ENCODE measurements at places on chromosomes 6 and 20. TPM values are rescaled to one million over a fixed set of nuclear protein-coding genes. Genes with fewer than 3 reads are reported as not detected.

The RUNX2 gene
- total RNA-seq: 60.8 TPM

The RING1 gene
- 46.1 TPM for total RNA-seq

The MOG gene
- total RNA-seq: not detected

The MCCD1 gene
- total RNA-seq: not detected

DNA sequence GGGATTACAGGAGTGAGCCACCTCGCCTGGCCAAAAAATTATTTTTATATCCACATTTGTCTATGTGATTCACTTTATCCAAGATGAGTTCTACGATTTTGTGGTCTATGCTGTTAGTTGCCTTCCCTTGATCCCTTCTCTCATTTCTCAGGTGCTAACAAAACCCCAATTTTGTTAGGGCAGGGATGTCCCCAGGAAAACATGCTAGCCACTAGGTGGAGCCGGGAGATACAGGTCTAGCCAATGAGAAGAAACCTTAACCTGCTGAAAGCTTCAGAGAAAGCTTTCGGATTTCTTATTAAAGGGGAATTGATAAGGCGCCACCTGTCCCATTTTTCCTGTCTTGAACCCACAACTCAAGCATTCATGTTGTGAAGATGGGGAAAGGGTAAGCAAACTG is 167.4 kb upstream of the OLIG3 start:
- H3K27ac ChIP-seq: no peak overlapping the region
- no peak overlapping the region for H3K4me3 ChIP-seq
- H3K36me3 ChIP-seq: peaks cover under 1% of the 10 kb centered on the region
- peaks cover 2% of the 10 kb centered on the region for H3K27me3 ChIP-seq
- no peak for DNase-seq

DNA sequence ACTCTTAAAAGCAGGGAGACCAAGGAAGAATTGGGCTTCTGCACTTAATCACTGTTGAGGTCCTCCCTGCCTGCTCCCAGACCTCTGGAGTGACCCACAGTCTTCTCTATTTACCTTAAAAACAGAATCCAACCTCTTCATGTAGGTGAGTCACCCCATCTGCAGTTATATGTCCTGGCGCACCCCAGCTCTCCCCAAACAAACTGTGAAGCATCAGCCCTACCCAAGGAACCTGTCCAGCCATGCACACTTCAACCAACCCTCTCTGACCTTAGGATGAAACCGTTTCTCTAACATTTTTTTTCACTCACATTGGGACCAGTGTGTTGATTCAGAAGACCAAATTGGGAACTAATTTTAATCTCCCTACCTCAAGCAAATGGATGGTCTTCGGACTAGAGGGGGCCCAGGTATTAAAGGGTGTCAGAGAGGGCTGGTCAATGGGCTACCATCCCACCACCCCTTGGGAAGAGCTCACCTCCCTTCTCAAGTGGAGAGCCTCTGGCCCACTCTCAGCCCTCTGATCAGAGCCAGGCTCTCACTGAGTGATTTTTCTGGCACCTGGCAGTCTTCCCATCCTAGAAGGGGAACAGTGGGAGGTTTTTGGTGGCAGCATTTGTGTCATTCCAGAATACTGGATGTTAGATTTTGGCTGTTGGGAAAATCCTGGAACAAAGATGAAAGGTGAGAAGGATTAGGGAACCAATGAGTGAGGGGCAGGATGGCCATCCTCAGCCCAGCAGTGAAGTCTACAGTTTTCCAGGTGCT is 203.6 kb downstream of the LRFN2 start:
- H3K27me3 ChIP-seq: no peaks in the 10 kb centered on the region
- no peak overlapping the region for H3K4me3 ChIP-seq
- H3K36me3 ChIP-seq: no peaks in the 10 kb centered on the region
- peaks cover 32% of the 10 kb centered on the region for H3K4me1 ChIP-seq
- peak; percentile 2 for DNase-seq
- H3K27ac ChIP-seq: no peak overlapping the region

DNA sequence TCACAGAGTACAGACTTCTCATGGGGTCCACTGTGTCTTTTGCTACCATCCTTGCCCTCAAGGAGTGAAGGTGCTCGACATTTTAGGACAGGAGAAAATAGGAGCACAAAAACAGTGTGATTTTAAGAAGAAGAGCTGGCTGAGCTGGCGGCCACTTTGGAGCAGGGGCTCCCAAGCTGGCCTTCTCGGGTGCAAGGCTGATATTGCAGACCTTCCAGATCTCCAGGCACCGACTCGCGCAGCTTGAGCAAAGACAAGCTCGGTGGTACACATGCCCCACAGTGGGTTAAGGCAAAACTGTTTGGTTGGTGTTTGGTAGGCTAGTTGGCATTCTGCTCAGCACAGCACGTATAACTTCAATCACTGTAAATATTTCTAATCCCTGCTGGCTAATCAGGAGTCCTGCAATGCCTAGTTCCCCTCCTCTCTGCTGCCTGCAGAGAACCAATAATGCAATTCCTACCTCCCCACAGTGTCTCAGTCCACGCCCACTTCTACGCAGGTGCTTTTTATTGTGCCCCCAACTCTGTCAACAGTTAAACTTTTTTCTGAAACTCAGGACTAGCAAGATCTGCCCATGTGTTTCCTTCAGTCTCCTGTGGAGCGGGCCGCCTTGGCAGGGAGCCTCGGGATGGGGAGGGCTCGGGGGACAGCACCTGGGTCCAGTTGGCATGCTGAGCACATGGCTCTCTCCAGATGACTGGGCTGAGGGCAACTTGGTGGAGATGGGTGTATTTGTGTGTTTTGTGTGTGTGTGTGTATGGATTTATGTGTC is 12.7 kb upstream of the SMOC2 start:
- no peak overlapping the region for H3K27ac ChIP-seq
- H3K4me3 ChIP-seq: no peak overlapping the region
- no peaks in the 10 kb centered on the region for H3K27me3 ChIP-seq
- DNase-seq: no peak
- H3K4me1 ChIP-seq: no peaks in the 10 kb centered on the region

DNA sequence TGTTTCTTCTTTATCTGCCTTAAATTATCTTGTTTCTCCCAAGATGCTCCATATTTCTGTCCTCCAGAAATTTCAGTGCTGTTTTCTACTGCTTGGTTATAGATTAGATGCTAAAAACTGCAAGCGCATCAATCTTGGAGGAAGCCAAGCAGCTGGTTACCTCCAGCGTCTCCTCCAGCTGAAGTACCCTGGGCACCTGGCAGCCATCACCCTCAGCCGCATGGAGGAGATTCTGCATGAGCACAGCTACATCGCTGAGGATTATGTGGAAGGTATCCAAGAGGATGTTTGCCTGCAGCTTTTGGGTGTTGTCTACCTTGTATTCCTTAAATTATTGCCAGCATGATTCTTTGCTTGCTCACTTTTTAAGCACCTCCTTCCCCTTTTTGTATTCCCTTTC is 3.8 kb downstream of the ACTR5 start:
- H3K36me3 ChIP-seq: peaks cover 48% of the 10 kb centered on the region
- no peak for DNase-seq
- H3K4me3 ChIP-seq: no peak overlapping the region
- H3K27ac ChIP-seq: no peak overlapping the region
- peaks cover 22% of the 10 kb centered on the region for H3K4me1 ChIP-seq
- peaks cover 3% of the 10 kb centered on the region for H3K27me3 ChIP-seq

DNA sequence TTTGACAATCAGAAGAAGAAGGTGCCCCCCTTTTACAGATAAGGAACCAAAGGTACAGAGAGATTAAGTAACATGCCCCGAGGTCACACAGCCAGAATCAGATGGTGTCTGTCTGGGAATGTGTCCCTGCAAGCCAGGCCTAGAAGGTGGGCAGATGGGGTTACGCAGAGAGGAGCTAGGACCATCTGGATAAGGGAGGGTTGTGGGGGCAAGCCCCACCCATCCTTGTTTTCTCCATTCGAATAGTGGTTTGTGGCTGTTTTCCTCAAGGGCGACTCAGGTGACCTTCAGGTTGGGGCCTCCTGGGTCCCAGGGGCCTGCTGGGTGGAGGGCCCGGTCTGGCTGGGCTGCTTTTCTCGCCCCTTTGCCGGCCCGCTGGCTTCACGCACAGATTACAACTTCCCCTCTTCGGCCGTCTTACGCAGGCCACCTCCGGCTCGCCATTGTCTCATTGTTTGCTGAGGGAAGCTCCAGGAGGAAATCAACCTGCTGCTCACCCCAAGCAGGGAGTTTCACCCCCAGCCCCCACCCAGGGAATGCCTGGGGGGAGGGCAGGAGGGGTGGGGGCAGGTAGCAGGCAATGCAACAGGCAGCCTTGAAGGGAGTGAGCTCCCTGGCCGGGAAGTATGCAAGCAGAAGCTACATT is 30.8 kb upstream of the CSNK2A1 start:
- peaks cover 18% of the 10 kb centered on the region for H3K27me3 ChIP-seq
- H3K4me3 ChIP-seq: no peak overlapping the region
- no peak overlapping the region for H3K27ac ChIP-seq
- DNase-seq: no peak
- H3K4me1 ChIP-seq: no peaks in the 10 kb centered on the region

DNA sequence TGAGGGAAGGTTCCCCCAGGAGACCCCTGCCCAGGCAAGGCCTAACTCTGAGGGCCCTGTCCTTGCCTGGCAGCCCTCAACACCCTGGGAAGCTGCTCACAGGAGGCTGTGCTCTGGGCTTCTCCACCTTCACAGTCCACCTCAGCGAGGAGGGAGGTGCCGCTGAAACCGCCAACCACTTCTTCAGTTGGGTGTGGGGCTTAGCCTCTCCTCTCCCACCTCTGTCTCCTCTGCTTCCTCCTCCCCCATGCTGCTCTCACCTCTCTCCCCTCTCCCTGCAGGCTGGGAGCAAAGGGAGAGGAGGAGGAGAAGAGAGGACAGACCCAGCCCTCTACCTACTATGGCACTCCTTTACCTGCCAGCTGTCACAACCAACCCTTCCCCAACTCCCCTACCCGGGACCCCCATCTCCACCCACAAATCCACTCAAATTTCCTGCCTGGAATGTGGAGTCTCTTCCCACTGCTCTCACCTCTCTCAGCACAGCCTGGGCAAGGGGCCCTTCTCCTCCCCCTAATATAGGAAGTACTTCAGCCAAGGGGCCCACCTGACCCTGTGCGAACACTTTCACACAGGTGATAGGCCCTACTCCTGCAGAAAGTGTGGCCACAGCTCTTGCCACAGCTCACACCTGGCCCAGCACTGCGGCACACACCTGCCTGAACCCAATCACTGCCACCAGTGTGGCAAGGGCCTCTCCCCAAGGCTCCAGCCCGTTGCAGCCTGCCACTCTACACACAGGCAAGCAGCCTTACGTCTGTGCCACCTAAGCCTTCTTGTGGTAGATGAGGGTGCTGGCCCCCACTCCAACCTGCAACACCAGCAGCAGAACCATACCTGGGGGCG is 7.2 kb downstream of the RING1 start:
- peaks cover 28% of the 10 kb centered on the region for H3K36me3 ChIP-seq
- DNase-seq: no peak
- H3K27me3 ChIP-seq: peaks cover 38% of the 10 kb centered on the region
- H3K4me3 ChIP-seq: no peak overlapping the region
- no peak overlapping the region for H3K27ac ChIP-seq
- H3K4me1 ChIP-seq: peaks cover 16% of the 10 kb centered on the region

Data from activated T-helper 2 cell treated with anti-CD3 and anti-CD28 coated beads, Interferon-gamma antibody, Interleukin-2, Interleukin-4, amounts not matched to agents 10 μg/mL and 5 μg/mL and 100 μg/mL, durations not matched to agents 14 hours and 24 hours and 36 hours (primary cell).